ENCODE measurements at places on chromosomes 12 and 14.

- DNase-seq = no peak
Measured at GRCh38 chr12:131828671-131829355, 620 bp downstream of the MMP17 start.

GRCh38 chr14:53355581-53356112 lies 202.5 kb upstream of the DDHD1 start:
- peak; percentile 93 for DNase-seq

- DNase-seq = no peak
Measured at GRCh38 chr14:25933731-25934130, 664.1 kb downstream of the NOVA1 start.

GRCh38 chr12:114399664-114400211 lies 6.2 kb downstream of the TBX5 start:
- no peak for DNase-seq

DNA sequence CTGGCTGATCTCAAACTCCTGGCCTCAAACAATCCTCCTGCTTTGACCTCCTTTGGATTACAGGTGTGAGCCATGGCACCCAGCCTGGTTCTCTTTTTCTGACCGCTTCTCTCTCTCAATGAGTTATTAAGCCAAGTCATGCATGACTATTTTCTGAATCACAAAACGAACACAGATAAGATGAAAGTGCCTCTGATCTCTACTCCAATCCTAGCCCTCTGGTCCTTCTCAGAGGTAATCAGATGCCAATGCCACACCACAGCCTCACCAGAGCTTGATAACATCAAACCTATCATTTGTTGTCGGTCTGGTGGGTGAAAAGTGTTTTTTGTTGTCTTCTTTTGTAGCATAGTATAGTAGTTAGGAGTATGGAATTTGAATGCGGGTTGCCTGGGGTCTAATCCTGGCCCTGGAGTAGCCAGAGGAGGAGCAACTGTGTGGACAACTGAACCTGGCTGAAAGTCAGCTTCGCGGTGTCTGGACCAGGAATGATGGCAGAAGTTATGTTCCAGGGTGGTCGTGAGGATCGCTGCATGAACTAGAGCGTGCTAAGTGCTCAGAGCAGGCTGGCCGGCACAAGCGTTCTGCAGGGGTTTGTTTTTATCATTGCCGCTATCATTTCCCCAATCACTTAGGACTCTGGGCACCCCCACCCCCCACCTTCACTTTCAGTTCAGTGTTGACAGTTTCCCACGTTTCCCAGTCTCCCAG lies 77.9 kb downstream of the SPRING1 start:
- DNase-seq = no peak

GRCh38 chr12:1318327-1319031 lies 275.9 kb downstream of the FBXL14 start:
- DNase-seq = no peak

DNA sequence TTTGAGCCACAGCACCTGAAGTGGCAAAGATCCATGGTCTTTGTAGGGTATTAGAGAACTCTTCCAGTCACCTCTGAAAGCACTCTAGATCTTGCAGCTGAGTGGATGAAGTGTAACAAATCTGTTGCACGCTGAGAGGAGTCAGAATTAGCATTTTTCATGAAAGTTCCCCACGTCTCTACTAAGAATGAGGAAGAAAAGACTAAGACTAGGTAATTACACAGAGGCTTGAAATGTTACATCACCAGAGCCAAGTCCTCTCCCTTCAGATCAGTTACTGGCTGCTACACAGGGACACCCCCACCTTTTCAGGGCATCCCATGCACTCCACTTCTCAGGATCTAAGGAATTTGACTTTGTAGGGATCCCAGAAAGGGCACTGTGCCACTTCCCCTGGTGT lies 98.6 kb upstream of the FKBP4 start:
- DNase-seq = no peak

DNA sequence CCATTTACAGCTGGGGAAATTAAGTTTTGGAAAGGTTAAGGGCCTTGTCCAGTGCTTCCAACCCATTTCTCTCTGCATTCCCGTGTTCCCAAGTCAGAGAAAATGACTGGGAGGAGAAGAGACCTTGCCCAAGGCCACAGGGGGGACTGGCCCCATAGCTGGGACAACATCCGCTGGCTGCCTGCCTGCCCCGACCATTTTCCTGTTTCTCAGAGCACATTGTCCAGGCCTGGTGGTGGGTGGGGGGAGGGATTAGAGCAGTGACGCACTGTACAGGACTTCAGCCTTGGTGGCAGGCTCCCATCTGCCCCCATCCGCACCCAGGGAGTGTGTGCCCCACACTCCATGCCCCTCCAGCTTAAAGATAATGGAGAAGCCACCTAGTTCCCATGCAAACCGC lies 27.7 kb downstream of the DIO3 start:
- DNase-seq = no peak

DNA sequence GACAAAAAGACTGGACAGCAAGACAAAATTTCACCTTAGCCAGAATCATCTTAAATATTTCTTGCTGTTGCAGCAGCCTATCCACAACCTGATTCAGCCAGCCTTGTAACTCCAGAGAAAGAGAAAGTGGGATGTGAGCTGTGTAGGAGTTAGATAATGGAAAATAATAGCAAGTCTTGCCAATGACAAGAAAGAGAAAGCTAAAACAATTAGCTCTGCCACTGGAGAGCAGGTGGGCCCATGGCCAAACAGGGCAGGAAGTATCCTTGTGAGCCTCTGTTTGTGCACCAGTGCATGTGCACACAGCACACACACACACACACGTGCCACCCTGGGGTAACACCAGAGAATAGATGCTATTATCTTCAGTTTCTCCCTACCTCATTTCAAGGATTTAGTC lies 106.0 kb upstream of the CCDC196 start:
- DNase-seq = no peak

DNA sequence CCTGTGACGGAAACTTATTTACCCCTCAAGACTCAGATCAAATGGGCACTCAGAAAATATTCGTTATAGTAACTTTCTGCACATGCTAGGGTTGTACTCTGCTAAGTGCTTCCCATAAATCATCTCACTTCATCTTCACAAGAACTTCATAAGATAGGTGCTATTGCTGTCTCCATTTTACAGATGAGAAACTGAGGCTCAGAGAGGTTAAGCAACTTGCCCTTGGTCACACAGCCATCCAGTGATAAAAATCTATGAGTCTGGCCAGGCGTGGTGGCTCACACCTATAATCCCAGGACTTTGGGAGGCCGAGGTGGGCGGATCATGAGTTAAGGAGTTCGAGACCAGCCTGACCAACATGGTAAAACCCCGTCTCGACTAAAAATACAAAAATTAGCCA lies 33.2 kb upstream of the LHX5 start:
- no peak for DNase-seq

DNA sequence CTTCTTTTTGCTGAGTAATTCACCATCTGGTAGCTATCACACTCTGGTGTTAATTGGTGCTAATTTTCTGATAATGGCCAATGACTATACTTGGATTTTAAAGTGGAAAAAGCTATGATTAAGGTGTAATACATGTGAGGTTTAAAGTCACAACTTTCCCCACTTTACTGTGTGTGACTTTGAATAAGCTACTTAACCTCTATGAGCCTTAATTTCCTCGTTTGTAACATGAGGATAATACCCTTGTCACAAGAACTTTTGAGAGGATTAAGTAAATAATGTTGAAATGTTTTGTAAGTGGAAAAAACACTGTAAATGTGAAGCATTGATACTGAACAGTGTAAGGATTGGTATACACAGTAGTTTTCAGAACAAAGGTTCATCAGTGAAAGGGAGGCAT lies 65.3 kb downstream of the MSRB3 start:
- DNase-seq = no peak

- no peak for DNase-seq
Measured at GRCh38 chr12:46693034-46693433, 132.8 kb downstream of the SLC38A4 start.

DNA sequence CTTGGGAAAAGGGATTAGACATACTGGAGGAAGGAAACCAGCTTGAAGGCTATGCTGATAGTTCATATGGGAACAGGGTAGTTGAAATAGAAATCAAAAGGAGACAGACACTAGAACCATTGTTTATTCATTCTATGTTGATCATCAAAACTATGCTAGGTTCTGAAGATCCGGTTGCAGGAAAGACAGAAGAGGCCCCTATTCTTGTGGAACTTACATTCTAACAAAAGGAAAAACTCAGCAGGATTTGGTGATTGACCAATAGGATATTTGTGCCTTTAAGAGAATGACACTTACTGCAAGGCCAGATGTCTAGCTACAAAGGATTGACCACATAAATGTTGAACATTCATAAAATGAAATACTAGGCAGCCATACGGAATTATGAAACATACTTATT lies 179.2 kb downstream of the AKAP6 start:
- DNase-seq = no peak

DNA sequence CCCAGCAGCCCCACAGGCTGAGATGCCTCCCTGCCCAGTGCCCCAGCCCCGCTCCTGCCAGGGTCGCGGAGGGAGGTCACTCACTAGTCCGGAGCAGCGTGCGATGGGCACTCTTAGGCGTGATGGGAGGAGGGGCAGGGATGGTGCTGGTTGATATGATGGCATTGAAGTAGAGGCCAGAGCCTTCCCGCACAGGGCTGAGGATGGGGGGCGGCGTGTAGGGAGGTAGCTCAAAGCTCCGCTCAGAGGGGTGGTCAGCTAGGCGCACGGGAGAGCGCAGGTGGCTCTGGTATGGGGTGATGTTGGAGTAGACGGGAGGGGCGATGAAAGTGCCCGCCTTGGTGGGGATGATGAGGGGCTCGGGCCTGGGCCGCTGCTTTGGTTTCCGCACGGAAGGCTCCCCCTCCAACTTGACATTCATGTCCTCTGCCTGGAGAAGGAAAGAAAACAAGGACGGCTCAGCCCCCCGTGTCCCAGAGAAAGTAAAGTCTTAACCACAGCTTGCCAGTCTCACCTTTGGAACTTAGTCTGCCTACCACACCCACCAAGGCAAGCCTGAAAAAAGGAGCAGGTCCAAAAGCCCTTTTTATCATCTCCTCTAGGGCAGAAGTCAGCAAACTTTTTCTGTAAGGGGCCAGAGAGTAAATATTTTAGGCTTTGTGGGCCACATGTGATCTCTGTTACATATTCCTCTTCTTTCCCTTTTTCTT lies 15.5 kb upstream of the PNMA1 start:
- no peak for DNase-seq

- DNase-seq = no peak
Measured at GRCh38 chr14:65356327-65356836, 56.1 kb upstream of the FUT8 start.

GRCh38 chr12:124730455-124730932 lies 133.2 kb downstream of the SCARB1 start:
- peak; percentile 69 for DNase-seq

DNA sequence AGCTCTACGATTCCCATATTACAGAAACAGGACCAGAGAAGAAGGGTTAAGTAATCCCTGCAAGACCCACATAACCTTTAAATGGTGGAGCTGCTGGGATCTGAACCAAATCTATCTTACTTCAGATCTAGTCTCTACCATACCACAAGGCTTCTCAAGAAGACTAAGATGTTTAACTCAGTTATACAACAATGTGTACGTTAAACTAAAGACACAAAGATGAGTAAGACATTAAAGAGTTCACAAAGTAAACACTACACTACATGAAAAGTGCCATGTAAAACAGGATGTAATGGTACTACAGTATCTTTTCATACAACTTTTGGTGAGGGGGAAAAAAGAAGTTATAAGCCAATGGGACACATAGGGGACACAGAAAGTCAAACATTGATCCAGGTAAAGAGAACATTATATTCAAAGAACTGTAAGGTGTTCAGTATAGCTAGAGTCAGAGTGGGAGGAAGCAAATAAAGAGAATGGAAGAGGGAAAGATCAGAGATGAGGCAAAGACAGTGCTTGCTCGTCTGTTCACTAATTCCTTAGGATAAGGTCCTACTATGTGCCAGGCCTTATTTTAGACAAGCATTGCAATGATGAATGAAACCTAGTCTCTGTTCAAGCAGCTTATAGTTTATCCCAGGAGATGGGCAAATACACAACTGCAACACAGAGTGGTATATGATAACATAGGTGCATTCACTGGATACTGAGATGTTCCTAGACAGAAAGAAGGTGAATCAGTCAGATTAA lies 7.7 kb downstream of the TMED10 start:
- DNase-seq = no peak

DNA sequence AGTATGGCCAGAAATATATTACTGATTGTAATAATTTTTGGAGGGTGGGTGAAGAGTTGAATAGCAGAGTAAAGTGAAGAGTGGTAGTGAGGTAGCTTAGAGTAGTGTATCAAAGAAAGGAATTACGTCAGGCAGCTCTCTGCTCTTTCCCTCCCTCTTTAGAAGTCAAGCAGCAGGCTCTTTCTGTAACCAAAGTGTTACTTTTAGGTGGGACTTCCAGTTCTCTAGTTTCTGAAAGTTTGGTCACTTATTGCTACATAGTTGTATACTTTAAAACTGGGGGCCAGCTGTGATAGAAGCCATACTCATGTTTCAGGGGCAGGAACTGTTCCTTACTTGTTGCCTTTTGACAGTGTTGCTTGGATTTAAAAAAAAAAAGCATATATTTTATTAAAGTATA lies 30.6 kb downstream of the ATF7IP start:
- no peak for DNase-seq

GRCh38 chr14:57492859-57493258 lies 798 bp downstream of the CCDC198 start:
- DNase-seq = no peak

DNA sequence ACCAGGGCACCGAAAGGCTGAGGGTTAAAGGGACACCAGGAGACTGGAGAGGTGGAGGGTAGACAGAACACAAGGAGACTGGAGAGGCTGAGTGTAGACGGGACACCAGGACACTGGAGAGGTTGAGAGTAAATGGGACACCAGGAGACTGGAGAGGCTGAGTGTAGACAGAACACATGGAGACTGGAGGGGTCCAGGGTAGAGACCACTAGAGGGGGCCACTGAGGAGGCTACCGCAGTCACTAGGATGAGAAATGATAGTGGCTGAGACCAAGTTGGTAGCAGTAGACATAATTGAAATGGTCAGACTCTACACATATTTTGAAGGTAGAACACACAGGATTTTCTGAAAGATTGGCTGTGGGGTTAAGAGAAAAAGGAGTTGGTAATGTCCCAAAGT lies 68.2 kb downstream of the PAH start:
- no peak for DNase-seq

GRCh38 chr12:40569626-40570179 lies 122.5 kb upstream of the CNTN1 start:
- DNase-seq = no peak

DNA sequence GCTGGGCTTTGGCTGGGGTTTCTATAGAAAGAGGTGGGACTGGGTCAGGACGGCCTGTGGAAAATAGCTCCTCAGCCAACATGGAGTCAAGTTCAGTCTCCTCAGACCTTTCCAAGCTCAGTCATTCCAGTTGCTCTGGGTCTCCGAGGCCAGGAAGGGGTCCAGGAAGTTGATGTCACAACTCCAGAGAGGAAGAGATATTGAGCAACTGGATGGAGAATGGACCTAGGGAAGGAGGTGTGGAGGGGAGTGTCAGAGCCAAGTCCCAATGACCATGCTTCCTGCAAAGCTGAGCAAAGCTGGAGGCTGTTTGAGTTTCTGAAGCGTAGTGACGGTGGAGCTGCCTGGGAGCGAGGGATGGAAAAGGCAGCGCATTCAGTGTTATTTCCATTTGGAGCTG lies 86.1 kb downstream of the SLC24A4 start:
- no peak for DNase-seq

GRCh38 chr14:61491876-61492434 lies 170.6 kb downstream of the PRKCH start:
- no peak for DNase-seq

- DNase-seq = no peak
Measured at GRCh38 chr12:53200458-53201176, 6.4 kb downstream of the ITGB7 start.

Measured in smooth muscle cell of the brain vasculature (primary cell).